Anterior cingulate cortex (tissue), 58 donors: ENCODE measurements at places on chromosomes 3 and 15.

DNA sequence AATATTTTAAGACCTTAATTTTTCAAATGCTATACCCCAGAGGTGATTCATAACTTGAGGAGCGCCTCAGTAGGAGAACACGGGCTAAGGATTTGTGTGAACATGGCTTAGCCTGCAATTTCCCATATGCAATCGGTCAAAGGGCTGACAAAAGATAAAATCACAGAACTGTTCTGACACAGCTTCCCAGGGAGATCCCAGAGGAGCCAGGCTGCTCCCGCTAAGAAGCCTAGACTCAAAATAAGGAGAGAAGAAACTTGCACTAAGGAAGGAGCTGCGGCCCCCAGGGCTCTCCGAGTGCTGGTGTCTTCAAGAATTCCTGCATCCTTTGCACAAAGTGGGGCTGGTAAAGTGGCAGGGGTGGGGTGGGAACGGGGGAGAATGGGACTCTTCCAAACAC lies 106.3 kb upstream of the DLG1 start:
- DNase-seq: no peak

- DNase-seq: no peak
Measured at GRCh38 chr3:178584722-178585380, 48.6 kb downstream of the KCNMB2 start.

DNA sequence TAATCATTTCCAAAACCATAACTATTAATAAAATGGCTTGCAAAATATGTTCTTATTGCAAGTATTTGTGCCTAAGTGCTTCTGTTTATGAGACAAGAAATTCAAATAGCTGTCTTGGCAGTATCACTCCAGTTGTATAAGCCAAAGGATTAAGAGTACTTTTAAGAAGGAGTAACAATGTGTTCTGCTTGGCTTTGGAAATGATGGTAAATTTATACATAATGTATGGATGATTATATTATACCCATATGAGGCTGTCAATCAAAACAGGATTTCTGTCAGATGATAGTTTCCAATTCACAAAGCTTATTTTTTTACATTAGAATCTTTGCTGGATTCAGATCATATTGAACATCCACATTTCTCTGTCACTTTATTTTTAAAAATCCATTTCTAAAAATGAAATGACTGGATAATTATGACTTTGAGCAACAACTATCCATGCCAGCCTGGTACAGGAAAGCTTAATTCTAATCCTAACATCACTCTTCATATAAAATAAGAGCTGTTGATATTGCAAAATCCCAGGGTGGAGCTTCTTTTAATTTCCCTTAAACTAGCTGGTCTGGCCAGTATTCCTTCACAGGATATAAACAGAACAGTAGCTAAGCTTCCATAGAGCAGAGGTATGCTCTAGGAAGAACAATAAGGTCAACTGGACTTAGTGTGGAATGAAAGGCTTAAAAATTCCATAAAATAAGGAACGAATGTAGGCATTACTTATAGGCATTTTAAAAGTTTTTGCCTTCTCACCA lies 30.0 kb upstream of the ZNF280D start:
- DNase-seq: no peak

DNA sequence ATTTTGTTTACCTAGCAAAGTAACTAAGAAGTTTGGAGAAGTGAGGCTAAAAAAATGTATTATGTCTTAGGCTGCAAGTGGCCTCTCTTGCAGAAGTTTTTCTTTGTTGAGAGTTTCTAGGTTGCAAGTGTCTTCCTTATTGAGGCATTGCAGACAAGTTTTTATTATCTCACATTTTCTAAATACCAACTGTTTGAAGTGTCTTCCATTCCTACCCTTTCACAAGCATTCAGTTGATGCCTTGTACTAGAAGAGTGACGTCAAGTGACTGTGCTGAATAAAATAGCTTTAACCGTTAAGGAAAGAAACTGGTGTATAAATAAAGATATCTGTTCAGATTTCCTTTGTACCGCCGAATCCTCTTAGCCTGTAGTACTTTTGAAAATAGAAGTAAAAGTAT lies 123.3 kb downstream of the ALCAM start:
- DNase-seq: no peak

DNA sequence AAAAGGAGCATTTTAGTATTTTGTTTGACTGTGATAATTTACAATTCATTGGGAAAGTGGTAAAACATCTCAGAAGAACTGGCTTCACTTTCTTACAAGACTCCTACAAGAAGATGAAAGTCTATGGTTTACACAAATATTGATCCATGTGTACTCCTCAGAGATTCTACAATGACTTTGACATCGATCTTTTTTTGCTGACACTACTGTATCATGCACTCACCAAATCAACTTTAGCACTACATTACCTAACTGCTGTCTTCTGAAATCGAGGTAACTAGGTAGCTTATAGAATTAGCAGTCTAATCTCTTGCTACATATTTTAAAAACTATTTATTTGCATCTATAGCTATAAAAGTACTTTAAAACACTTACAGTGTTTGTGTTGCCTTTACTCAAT lies 757.6 kb downstream of the TBL1XR1 start:
- DNase-seq: no peak

- no peak for DNase-seq
Measured at GRCh38 chr15:71414853-71415252, 299.6 kb downstream of the THSD4 start.

GRCh38 chr3:101189796-101190195 lies 130.6 kb downstream of the IMPG2 start:
- no peak for DNase-seq

DNA sequence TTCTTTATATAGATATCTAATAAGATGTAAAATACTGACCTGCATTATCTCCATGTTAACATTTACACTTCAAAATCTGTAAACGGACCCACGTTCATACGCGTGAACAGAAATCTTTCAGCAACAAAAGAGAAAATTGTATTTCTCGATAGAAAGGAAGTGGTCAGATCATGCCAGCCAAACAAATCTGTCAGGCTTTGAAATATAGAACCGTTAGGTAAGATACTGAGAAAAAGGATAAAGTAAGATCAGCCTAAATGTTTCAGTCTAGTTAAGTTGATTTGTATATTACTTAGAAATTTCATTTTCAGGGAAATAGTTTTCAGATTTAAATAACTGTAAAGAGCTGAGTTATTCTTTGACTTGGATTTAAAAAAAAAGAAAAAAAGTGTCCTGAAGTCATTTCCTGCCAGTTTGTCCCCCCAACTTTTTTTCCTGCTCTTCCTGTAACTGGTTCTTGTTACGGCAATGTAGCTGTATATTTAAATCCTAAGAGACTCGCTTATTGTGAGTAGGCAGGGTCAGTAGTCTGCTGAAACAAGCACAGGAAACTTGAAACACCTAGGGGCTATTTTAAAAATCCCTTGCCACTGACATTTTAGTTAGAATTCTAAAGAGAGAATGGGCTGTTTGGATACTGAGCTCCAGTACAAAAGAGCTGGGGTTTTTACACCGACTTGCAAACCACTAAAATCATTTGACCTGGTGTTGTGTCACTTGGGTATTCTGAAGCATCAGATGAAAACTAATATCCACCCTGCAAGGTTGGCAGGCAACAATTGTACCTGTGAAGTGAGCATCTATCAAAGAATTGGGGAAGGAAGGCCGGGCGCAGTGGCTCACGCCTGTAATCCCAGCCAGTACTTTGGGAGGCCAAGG lies 237.5 kb downstream of the UBE2E2 start:
- no peak for DNase-seq

- peak; percentile 43 for DNase-seq
Measured at GRCh38 chr15:90200534-90201129, 498 bp upstream of the SEMA4B start.

GRCh38 chr3:168707900-168708299 lies 612.2 kb upstream of the GOLIM4 start:
- no peak for DNase-seq

- no peak for DNase-seq
Measured at GRCh38 chr3:114587986-114588385, 294.2 kb downstream of the TIGIT start.

GRCh38 chr15:101431301-101431700 lies 58.2 kb downstream of the PCSK6 start:
- no peak for DNase-seq

DNA sequence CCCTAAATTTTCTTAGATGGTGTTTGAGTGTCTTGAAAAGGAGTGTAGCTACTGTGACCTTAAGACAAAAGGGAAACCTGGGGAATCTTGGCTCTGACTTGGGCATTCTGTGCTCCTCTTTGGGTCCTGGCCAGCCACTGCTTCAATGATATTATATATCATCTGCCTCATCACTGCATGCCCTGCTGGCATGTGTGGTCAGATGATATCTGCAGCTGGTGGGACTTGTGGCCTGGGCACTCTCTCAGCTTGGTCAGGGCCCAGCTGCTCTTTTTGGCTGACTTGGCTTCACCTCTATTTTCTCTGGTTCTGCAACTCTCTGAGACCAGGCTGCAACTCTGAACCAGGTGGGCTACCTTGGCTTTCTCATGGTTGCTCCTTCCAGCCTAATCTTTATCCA lies 446.1 kb upstream of the RARB start:
- DNase-seq: no peak

DNA sequence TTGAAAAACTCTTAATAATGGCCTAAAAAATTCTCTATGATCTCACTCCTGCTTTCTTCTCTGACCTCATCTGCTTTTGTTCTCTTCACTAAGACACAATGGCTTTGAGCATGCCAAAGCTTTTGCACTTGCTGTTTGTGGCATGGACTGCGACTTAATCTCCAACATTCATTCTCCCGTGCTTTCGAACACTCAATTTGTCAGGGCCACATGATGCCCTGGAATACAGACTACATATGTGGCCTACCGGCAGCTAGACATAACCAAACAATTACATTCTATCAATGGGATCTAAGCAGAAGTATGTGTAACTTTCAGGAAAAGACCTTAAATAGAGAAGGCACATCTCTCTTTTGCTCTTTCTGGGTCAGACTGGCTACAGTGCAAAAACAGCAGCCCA lies 506.5 kb downstream of the MAGI1 start:
- no peak for DNase-seq

- DNase-seq: no peak
Measured at GRCh38 chr3:87076946-87077345, 86.0 kb upstream of the VGLL3 start.

GRCh38 chr3:37992271-37993066 lies 1.9 kb downstream of the VILL start:
- DNase-seq: no peak

GRCh38 chr15:67828969-67829646 lies 3.8 kb downstream of the SKOR1 start:
- DNase-seq: no peak
